Effector memory CD4-positive, alpha-beta T cell (primary cell): ENCODE measurements at places on chromosomes 5 and 9.

DNA sequence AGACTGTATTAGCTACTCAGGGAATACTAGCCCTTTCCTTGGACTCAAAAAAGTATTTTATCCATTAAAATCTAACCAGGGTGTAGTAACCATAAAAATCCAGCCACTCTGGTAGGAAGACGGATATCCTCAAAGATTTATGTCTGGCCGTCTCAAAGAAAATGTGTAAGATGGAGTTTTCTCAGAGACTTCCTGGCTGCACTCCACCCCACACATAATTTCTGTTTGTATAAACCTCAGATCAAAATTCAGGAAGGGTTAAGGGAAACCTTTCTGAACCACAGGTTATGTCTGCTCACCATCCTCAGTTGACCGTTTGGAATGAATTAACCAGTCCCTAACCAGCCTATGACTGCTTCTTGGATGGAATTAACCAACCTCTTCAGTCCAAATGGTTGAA lies 13.8 kb upstream of the SMIM23 start:
- no peak for DNase-seq

DNA sequence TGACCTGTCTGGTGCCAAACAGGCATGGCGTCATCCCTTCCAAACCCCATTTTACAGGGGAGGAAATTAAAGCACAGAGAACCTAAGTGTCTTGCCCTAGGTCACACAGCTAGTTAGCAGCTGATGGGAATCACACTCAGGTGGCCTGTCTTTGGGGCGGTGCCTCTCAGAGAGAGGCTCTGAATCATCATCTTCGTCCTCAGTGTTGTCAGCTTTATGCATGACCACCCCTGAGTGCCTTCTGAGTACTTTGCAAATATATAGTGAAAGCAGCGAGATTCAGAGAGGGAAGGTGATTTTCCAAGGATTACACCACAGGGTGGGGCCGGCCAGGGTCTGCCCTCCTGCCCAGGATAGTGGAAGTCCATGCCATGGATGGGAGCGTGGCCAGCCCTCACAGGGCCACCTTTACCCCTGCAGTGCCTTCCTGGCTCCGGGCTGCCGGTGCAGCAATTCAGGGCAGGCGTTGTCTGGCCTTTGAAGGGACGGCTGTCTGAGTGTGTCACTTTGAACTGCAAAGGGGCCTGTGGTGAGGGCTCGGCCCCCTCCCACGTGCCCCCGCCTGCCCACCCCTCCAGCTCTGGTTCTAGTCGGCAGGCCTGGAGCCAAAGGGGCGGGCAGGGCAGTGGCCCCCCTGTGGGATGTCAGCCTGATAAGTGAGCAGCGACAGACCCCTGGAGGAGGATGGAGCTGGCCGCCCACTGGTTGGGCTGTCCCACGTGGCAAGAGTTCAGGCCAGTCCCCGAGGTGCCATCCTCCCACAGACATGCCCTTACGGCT lies 16.9 kb downstream of the LMX1B start:
- no peak for DNase-seq

DNA sequence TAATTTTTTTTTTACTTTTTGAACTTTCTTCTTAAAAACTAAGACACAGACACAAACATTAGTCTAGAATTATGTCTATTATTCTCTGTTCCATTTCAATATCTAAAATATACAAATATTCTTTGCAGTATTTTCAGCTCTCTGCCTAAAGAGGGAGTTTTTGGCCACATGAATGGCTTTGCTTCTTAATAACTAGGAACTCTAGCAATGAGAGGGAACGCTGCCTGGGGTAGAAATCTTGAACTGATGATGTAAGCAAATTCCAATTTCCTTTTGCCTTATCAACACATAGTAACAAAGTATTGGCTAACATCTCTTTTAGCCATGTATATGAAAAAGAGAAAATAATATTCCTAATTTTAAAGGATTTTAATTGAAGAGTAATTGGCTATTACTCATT lies 51.9 kb downstream of the SLC25A46 start:
- no peak for DNase-seq

- DNase-seq, result no peak
Measured at GRCh38 chr5:40691894-40692293, 12.2 kb downstream of the PTGER4 start.

DNA sequence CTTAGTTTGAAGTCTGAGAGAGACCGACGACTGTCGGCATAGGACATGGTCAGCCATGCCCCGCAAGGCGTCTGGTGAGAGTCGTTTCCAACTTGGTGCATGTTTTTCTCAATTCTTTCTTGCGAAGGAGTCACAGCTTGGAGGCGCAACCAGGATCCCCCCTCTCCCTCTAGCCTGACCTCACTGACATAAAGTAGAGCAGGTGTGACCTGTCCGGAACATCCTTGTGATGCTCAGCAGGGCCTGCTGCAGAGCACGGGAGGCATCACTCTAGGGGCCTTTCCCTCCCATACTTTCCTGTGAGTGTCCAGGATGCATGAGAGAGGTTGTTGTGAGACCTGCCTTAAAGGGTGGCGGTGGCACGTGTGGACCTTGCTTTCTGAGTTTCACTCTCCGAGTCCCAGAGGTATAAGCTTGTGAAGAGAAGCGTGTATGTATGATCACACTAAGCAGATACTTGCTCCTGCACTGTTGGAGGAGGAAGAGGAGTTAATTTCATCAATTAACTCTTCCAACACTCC lies 5.0 kb downstream of the TENT4A start:
- DNase-seq, result no peak
